Activated CD4-positive, alpha-beta T cell treated with anti-CD3 and anti-CD28 coated beads for 4 hours (primary cell): ENCODE measurements at places on chromosomes 12 and 14.

- no peak for DNase-seq
Measured at GRCh38 chr12:15627995-15628945, 160.9 kb downstream of the EPS8 start.

- DNase-seq = peak; percentile 52
Measured at GRCh38 chr14:105414456-105415371, 4.9 kb upstream of the MTA1 start.

DNA sequence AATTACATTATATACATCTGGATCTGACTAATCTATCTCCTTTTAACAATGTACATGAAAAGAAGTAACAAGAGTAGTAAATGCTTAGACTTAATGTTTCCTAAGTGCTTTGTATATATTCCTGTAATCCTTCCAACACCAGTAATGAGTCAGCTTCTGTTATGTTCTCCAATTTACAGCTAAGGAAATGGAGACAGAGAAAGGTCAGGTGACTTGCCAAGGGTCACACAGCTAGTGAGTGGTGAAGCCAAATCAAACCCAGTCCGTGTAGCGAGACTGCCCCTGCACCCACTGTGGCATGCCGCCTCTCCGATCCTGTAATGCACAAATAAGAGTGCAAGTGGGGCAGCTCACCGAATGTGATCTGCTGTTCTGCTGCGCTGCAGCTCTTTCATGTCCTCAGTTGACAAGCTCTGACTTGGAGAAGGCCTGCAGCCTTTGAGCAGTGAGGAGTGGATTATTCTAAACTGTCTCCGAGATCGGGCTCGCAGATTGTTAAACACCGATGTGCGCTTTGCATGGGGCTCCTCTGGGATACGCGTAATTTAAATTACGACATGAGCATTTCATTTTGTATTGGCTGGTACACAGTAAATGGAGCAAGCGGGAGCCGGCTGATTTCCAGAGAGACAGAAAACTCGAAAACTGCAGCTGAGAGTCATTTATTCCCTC is 65.1 kb upstream of the KTN1 start:
- no peak for DNase-seq

DNA sequence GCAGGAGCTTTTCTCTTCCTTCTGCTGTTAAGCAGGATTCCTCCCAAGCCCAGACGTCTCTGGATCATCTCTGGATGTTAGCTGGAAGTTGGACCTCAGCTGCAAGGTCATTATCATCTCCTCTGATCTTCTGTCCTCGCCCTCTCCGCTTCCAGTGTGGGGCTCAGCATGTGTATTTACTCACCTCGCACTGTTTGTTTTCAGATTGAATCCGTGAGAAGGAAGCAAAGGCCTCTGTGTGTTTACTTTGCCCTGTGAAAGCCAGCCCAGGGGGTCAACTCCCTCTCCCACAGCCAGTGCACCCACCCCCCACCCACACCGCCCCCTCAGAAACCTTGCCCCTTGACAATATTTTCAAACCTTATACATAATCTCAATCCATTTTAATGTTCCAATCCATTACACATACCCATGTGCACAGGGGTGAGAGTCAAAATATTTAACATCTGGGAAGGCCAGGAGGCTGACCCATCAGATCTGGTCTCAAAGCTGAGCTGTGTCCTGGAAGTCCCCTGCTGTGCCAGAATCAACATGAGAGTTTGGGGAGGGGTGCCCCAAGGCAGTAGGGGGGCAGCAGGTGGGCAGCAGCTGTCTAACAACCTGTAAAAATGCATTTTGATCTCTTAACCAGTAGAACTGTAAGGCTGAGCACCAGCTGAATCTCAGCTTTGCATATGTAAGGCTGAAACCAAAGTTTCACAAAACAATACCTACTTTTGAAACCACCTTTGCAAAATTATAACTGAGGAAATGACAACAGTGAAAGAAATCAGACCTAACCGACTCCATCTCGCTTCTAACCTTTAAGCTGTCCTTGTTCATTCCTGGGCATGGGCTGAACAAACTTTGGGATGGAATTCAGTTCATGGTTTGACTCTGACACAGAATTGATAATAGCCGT is 157.9 kb downstream of the ZNF664 start:
- DNase-seq = no peak

DNA sequence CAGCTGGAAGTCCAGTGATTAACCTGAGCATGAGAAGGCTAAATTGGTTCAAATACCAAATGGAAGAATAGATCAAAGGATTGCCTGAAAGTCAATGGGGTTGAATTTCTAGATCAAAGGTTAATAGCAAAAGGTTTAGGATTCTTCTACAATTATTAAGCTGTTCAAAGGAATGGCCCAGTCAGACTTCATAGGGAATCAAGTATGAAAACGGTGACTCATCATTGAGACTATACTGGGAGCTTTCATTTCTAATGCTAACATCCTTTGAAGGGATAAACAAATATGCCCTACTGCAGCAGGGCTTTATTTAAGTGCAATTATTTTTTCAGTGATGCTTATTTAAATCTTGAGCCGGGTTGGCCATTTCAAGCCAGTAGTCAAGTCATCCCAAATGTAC is 152.8 kb downstream of the RIMBP2 start:
- no peak for DNase-seq

DNA sequence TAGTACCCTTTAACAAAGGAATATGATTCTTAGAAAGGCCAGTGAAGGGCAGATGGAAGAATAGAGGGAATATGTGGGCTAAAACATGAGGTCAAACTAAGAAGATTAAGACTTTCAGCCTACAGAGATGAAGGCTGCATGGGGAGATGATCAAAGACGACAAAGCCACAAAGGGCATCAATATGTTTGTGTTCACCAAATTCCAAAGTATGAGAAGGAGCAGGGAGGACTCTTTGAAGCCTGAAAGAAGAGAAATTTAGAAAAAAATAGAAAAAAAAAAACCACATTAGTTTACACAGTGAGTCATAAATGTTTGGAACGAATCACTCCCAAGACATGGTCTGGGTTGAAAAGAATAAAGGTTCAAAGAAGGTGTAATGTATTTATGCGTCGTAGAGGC is 131.8 kb downstream of the NEDD1 start:
- no peak for DNase-seq

GRCh38 chr14:77007975-77008421 is 20.5 kb downstream of the IRF2BPL start:
- no peak for DNase-seq

DNA sequence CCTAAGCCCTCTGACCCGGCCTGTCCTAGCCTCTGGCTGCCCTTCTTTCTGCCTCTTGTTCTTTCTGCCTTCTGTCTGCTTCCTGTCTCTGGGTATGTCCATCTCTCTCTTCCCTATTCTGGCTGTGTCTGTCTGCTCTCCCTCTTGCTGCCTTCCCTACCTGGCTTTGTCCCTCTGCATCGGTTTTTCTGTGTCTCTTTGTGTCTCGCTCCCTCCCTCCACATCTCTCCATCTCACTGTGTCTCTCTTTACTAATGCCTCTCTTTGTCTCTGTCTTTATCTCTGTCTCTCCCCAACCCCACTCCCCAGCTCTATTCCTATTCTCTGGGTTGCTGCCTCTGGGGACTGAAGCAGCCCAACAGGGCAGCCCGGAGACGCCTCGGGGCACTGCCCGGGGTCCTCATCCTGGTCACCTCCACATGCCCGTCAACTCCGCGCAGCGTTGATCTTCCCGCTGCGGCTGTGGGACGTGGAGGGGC is 10.1 kb downstream of the SHMT2 start:
- no peak for DNase-seq

- DNase-seq = no peak
Measured at GRCh38 chr12:119181944-119182343, 3.2 kb downstream of the HSPB8 start.

DNA sequence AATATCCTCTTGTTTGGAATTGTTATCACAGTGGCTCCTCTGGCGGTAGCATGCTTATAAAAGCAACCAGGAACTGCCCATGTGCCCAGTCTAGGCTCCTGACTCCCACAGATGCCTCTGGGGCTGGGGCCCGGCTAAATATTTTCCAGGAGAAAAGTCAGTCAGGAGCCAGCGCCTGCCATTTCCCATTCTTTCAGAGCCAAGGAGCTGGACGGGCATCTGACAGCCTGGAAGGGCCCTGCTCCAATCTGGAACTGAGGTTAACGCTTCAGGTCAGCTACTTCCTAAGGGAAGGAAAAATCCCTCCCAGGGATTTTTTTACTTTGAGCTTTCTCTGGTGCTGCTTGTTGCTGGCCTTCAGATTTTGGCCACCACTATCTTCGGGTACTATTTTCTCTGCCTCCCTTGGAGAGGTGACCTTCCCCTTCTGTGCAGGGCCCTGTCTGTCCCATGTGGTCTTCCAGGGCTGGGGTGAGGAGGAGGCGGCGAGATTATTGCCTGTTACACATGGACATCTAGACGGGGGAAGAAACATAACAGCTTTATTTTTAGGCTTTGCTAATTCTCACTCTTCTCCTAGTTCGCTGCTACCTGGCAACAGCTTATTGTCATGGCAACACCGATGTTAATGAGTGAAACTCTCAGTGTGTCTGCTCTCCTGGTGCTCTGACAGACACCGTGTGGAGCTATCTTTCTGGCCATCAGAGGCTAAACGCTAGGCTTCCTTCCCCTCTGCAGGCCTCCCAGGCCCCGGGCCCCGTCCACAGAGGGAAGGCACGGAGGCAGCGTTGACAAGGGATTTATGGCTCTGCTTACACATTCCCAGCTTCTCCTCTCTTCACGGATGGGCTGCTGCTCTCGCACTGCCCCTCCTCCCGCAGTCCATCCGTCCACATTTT is 160.4 kb downstream of the CACNA1C start:
- no peak for DNase-seq

DNA sequence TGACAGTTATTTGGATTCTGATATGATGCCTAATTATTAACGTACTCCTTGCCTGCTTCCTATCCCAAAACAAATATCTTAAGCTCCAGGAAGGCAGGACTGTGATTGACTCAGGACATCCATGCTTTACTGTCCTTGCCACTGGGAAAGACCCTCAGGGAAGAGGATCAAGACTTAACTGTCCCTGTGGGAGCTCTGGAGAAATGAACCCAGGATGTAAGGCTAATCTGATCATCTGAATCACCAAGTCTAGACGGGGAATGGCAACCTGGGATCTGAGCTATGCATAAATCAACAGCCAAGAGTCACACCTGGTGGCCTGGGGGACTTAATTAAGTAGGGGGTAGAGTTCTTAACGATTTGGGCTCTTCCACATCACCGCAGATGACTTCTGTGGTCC is 153.2 kb upstream of the BCL2L14 start:
- DNase-seq = no peak

DNA sequence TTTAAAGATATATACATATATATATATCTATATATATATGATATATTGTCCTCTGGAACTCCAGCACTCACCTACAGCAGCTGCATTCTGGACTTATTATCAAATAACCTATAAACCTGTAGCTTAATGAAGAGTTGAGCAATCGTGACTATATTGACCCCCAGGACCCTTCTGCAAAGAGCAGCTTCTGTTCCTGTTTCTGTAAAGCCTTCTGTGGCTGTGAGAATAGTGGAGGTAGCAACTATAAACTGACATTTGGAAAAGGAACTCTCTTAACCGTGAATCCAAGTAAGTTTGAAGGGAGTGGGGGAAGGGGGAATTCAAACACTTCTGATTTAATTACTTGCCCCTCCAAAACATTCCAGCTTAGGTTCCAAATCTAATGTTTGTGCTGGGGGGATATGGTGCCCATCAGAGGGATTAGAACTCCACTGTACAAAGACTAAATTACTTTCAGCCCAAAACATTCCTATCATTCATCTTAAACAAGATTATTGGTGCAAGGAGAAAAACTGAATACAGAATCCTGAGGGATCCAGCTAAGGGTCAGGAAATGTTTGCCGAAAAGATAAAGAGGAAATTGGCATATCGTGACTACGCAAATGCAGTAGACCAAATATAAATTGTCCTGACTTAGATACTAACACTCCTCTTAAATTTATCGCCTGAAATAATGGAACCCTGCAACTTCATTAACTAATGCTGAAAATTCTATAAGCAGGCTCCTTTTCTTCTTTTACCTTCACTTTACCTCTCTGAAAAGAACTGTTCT is 106.1 kb downstream of the DAD1 start:
- DNase-seq = no peak

DNA sequence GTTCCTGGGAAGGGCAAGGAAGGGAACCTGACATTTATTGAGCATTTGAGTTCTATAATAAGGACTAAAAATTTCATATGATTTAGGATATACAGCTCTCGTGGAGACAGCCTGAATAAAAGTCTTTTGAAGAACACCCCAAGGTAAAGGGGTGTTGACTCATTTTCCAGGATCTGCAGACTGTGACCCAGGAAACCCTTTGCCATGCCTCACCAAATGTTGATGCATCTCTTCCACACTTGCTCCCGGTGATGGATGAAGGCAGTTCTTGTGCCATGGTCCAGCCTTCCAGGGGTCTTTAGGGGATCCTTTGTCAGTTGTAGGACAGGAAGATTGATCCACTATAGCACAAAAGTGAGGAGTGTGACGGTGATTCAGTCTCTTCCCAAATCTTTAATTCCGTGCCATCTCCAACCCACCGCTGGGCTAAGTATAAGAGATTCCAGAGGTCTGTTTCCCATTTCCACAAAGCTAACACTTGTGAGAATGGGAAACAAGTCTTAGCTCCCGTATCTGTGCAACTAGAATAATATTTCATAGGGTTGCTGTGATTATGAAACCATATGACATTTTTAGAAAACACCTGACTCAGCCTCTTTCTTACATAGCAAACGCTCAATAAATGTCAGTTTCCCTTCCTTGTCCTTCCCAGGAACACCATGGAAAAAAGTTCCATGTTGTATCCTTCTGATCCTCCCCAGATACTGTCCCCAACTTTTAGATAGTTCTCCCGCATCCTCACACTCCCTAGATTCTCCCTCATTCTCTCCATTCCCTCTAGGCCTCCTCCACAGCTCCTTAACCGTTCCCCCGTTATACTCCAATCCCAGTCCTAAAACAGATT is 836 bp downstream of the AAAS start:
- DNase-seq = no peak

- DNase-seq = no peak
Measured at GRCh38 chr12:54678131-54678530, 30.0 kb upstream of the DCD start.

- DNase-seq = no peak
Measured at GRCh38 chr12:87756111-87756510, 273.1 kb downstream of the C12orf50 start.

GRCh38 chr12:78121969-78122610 is 291.4 kb downstream of the NAV3 start:
- DNase-seq = no peak

DNA sequence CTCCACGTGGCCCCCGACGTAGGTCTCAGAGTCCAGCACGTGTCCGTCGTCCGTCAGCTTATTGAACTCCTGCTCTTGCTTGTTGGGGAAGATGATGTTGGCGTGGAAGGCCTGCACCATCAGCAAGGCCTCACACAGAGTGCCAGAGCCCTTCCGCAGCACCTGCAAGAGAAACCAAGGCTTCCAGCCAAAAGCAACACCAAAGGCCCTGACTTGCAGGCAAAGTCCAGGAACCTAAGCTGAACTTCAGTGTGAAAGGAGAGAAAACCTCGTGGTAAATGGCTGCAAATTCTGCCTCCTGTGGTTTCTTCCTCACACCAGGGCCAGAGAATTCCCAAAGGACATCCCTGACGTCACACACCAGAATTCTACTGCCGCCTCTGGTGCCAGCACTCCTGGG is 14.5 kb downstream of the POLE start:
- no peak for DNase-seq
